ENCODE measurements at places on chromosomes 2 and 18.

DNA sequence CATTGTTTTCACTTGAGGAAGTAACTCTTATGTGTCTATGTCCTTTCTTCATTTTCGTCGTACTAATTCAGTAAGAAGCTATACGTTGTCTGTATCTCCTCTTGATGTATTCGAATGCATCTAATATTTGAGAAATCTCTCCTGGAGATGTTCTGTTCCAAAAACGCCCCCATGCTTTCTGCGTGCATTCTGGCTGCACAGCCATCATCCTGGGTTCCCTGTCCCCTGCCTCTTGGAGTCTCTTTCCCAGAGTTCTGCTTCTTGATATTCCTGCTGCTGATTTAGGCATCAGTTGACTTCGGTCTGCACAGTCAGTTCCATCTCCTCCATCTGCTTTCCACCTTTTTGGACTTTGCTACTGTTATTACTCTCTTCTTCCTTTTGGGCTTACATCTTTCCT lies 13.5 kb downstream of the PNO1 start:
- no peak for DNase-seq

GRCh38 chr2:179441551-179441950 lies 176.9 kb upstream of the SESTD1 start:
- no peak for DNase-seq

- DNase-seq, result no peak
These were observed 35.6 kb upstream of the UBE2F start for GRCh38 chr2:237931205-237931721.

- no peak for DNase-seq
These were observed 36.1 kb downstream of the TFCP2L1 start for GRCh38 chr2:121248766-121249343.

- DNase-seq, result no peak
These were observed 259.0 kb downstream of the NBAS start for GRCh38 chr2:15302154-15302553.

DNA sequence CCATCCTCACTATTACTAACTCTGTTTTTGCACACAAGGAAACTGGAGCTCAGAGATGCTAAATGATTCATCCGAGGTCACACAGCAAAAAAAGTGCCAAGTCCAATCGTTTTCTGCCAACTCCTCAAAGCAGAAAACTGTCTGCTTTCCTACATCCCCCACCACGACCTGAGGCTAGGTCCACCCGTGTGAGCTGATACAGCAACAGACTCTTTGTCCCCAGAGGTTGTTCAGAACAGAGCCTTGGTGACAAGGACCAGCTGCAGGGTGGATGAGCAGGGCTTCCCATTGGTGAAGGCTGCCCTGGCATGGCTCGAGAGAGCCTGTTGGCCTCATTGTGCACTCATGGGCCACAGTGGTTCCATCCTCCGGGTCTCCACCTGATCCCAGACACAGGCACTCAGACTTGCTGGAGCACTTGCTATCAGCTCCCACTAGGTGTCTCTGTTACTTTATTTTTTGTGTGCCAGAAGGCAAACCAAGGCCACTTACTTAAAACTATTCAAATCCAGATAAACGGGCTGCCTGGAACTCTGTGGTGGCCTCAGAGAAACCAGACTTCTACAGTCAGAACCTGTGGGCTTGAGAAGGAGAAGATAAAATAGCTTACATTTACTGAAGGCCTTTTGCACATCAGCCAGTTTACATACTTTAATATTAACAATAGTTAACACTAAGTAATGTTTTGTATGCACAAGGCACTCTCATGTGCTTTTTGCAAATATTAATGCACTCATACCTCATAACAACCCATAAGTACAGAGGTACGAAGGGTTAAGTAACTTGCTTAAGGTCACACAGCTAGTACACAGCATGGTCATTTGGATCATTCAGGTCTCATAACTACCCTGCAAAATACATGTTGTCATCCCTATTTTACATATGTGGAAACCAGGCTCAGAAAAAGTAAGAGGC lies 62.9 kb upstream of the CTIF start:
- DNase-seq, result peak; percentile 74

GRCh38 chr2:233061591-233062450 lies 1.7 kb downstream of the INPP5D start:
- no peak for DNase-seq

GRCh38 chr18:48932822-48933510 lies 17.8 kb downstream of the SMAD7 start:
- DNase-seq, result no peak

GRCh38 chr2:10788855-10789254 lies 23.7 kb downstream of the PDIA6 start:
- no peak for DNase-seq

DNA sequence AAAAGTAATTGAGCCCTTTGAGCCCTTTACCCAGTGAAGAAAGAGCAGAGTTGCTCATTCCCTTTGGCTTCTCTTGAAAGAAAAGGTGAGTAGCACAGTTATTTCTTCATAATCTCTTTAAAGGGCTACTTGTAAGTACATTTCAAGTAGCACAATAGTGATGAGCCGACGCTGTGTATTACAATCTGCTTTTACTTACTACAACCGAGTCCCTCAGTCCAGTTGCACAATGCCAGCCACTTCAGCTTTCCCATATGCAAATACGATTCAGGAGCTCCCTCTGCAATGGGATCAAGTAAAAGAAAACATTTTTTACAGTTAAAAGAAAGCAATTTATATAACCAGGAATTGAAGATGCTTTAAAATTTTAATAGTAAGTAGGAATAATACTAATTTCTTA lies 868.5 kb downstream of the RNF144A start:
- DNase-seq, result no peak

DNA sequence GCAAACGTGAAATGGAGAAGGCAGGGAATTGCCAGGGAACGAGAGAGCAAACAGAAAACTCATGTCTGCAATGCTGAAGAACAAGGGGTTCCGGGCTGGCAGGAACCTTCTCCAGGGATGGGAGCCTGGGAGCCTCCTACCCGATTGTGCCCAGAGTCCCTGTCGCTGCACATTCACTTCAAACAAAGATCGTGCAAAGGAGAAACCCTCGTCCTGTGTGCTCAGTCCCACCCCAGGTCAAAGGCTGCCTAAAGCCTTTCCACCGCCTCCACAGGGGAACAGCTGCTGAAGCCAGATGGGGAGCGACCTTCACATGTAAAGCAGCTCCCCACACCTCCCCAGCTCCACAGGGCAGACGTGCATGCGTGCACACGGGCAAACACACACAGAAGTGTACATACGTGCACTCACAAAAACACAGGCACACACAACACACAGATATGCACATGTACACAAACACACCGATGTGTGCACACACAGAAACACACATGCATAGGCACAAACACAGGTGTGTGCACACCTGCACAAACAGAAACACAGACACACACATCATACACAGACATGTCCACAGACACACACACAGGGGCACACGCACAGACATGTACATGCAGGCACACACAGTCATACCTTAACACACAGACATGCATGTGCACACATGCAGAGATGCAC lies 460.1 kb upstream of the SALL3 start:
- DNase-seq, result no peak

DNA sequence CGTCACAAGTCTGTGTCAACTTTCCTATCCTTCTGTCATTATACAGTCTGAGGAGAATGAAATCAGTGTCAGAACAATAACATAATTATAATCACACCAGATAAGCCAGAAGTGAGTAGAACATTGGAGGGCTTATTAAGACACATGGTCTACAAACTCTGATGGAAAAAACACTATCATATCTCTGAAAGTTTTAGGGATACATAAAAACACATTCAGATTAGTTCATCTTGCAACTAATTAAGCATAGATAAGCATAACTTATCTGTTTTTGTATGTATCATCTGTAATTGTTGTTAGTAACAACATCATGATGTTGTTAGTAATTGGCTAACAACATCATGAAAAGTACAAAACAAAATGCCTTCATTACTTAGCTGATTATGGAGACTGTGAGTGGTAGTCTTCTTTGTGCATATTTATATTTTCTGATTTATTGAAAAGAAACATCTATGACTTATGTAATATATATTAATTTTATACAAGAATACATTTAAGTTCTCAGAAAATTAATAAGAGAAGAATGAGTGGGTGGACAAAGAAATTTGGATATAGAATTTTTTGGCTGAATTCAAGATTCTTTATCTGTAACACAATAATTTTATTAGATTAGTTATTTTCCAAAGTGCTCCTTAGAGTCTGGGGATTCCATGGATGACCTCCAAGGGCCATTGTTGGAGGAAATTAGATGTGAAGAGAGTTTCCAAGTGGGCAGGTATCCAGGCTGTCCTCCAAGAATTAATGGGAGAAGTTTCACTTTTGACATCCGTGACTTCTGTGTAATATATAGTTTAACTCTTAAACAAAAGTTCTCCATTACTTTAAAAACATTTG lies 16.9 kb upstream of the CCDC102B start:
- no peak for DNase-seq

GRCh38 chr2:239167011-239167673 lies 233.7 kb downstream of the HDAC4 start:
- DNase-seq, result no peak

GRCh38 chr2:47336259-47337238 lies 66.4 kb upstream of the MSH2 start:
- DNase-seq, result no peak

DNA sequence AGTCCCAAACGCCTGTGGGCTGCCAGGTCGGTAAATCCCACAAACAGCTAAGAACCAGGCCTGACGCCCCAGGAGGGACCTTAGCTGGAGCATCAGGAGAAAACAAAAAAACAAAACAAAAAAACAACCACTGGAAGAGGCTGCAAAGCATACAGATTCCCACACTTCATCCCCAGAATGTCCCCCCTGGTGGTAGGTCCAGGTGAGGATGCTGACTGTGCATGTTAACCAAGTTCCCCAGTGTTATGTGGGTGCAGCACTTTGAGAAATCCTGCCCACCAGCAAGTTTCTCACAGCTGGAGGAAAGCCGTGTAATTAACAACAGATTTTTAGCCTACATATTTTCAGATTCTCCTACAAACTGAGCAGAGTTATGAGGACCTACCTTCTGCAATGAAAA lies 15.1 kb downstream of the ST3GAL5 start:
- DNase-seq, result no peak

DNA sequence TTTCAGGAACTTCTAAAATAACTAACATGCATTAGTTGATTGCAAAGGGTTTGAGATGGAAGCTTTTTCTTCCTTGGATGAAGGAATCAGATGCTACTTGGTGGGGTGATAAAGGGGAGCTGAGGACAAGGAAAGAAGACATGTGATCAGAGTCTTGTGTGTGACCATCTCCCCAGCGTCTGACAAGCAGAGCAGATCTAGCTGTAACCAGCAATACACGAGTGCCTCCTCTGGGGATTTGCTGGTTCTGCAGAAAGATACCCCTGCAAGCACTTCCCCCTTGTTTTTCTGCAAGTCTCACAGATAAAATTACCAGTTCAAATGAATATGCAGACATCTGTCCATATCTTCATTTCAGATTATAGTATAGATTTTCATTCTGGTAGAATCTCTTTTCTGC lies 2.7 kb downstream of the CDH7 start:
- DNase-seq, result peak; percentile 19

DNA sequence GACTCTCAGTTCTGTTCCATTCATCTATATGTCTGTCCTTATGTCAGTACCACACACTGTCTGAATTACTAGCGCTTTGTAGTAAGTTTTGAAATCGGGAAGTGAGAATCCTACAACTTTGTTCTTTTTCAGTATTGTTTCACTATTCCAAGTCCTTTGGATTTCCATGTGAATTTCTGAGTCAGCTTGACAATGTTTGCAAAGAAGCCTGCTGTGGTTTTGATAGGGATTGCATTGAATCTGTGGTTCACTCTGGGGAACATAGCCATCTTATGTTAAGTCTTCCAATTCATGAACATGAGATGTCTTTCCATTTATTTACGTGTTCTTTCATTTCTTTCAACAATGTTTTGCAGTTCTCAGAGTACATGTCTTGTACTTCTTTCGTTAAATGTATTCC lies 15.0 kb downstream of the SLC3A1 start:
- DNase-seq, result peak; percentile 92

DNA sequence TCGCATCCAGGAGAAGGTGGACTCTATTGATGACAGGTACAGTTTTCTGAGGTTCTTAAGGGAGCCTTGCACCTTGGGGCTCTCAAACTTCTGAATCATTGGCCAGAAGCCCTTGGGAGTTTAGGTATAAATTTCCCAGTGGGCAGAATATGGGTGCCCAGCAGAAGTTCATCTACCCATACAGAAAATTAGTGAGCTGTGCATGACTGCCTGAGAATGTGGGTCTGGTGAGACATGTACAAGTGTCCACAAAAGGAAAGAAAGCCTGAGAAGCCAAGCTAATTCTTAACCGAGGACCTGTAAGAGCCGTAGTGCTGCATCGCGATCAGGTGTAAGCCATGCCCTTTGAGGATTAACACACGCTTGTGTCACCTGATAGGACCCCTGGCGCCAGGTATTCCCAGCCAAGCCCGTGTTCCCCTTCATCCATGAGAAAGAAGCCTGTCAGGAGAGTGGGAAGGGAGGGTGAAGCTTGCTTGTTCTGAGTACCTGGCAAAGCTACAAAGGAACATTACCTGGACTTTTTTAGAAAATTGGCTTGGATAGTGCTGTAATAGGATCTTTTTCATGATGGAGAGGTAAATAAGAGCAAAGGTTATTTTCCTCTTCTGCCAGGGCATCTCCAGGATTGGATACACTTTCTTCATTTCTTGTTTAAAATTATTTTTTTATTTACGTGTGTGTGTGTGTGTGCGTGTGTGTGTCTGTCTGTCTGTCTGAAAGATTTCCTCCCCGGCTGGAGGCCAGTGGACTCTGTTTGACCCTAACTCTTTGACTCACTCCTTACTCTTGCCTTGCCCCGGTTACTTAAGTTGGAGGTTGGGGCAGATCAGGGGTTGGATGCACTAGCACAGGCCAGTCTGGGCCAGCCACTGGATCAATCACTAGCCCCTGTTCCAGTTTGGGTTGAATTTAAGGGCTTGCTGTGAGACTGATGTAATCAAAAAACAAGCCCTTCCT lies 90.4 kb upstream of the EML6 start:
- peak; percentile 89 for DNase-seq

- DNase-seq, result peak; percentile 21
These were observed 356.7 kb upstream of the LYPD1 start for GRCh38 chr2:133026536-133027177.

DNA sequence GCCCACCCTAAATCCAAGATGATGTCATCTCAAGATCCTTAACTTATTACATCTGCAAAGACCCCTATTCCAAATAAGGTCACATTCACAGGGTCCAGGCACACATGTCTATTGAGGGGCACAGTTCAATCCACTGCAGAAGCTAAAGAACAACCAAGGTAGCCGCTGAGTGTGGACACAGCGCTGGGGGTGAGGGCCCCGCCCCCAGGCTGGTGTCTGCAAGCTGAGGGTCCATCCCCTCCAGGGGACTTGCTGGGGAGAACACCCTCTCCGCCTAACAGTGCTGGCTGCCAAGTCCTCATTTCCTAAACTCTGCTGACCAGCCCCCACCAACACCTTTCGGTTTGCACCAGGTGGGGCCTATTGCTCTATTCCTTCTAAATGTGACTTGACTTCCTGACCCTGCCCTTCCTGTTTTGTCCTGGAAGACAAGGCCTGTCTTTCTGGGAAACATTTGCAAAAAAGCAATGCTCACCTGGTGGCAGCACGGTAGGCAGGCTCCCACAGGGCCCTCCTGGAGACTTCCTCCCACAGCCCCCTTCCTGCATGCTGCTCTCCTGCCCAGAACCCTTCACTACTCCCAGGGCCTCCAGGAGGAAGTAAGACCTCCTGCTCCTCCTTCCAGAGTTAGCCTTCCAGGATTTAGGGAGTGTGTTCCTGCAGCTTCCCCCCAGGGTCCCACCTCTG lies 24.4 kb upstream of the TEX44 start:
- no peak for DNase-seq

GRCh38 chr2:40284797-40285196 lies 167.1 kb downstream of the SLC8A1 start:
- no peak for DNase-seq

Data from renal cortical epithelial cell (primary cell).